Activated CD4-positive, alpha-beta T cell treated with anti-CD3 and anti-CD28 coated beads, Interleukin-2, amount 50 U/mL, for 48 hours (primary cell): ENCODE measurements at places on chromosomes 13 and 19.

DNA sequence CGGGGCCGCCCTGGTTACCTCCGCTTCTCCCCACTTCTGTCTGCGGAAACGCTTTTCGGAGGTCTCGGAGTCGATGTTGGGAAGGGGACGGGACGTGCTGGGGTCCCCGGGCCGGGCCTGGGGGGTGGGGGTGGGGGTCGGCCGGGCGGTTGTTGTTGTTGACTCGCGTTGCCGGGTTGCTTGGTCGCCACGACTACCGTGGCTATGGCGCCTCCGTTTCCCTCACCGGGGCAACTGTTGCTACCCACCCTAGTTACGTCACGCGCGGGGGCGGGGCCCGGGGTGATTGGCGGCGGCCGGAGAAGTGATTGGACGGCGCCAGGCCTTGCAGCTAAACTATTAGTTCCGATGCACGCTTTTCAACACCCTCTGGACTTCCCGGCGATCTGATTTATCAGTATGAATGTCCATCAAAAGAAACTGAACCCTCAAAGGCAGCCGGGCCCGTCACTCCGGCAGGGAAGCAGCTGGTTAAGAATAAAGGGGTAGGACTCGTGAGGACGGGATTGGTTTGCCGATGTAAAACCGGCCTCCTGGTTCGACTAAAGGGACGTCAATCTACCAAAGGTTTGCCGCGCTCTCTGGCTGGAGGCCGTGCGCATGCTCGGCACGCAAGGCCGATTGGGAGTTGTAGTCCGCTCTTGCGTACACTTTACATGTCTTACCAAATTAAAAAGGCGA, at the start of gene RFX1:
Gene RFX1 (minus strand): TSS at position 236 of the 681 bp plus-strand sequence. CDS start 12,477 bp downstream, outside the sequence.
- DNase-seq = peak; percentile 100

GRCh38 chr13:107811233-107812013, 403.9 kb downstream of the LIG4 start:
- no peak for DNase-seq

DNA sequence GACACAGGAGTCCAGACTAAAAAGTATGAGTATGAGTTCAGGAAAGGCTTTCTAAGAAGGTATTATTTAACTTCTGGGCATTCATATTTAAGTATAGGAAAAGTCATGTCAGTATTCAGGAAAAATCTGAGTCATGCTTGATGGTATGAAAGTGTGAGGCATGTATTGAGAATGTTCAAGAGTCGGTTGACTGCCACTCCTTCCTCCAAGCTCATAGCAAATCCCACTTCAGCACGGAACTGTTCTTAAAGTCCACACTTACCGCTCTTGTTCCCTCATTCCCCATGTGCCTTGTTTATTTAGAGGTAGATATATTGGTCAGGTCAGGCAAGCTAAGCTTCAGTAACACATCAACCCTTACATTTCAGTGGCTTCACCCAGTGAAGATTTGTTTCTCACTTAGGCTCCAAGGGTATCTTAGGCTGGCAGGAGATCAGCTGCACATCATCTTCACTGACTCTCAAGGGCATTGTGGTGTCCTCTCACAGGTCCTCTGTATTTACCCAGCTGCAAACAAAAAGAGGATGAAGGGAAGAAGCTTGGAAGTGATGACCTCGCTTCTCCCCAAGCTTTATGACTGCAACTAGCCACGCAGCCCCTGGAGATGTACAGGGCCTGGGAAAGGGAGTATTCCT, 1189.2 kb downstream of the EFNB2 start:
- no peak for DNase-seq

- DNase-seq = no peak
Observed at GRCh38 chr13:35876601-35877000, 254.6 kb downstream of the DCLK1 start.

GRCh38 chr19:57282011-57282643, 1.8 kb downstream of the ZNF460 start:
- DNase-seq = peak; percentile 47

GRCh38 chr19:5683177-5683886, 2.5 kb downstream of the HSD11B1L start:
- no peak for DNase-seq

- DNase-seq = no peak
Observed at GRCh38 chr13:99577934-99578917, 77.0 kb downstream of the TM9SF2 start.

GRCh38 chr13:99260216-99260615, 2.0 kb upstream of the GPR18 start:
- DNase-seq = no peak

DNA sequence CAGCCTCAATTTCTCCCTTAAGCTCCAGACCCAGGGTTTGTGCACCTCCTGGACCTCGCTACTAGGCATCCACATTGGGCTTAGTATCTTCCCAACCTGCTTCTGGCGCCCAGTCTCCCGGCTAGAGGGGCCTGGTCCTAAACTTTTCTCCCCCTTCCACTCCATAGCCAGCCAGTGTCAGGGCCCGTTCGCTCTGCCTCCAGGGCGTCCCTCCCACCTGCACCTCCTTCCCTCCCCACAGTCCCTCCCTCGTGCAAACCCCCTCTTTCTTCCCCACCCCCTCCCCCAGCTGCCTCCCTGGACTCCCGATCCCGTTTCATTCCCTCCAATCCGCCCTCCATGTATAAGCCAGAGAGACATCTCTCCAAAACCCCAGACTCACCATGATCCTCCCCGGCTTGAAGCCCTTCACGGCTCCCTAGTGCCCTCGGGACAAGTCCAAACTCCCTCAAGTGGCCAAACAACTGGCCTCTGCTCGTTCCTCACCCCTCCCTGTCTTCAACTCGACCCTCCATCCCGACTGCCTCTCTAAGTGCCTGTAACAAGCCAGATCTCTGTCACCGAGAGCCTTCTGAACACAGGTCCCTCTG, 997 bp upstream of the SAMD4B start:
- DNase-seq = no peak

- DNase-seq = no peak
Observed at GRCh38 chr19:48543121-48543710, 8.8 kb upstream of the SULT2B1 start.

GRCh38 chr13:26007261-26008125, 44.3 kb downstream of the SHISA2 start:
- DNase-seq = no peak

GRCh38 chr19:5563935-5564612, 3.7 kb downstream of the TINCR start:
- DNase-seq = no peak

- DNase-seq = no peak
Observed at GRCh38 chr13:40983259-40983658, 35.9 kb downstream of the ELF1 start.

- no peak for DNase-seq
Observed at GRCh38 chr13:50715402-50716146, 127.9 kb downstream of the DLEU7 start.

- no peak for DNase-seq
Observed at GRCh38 chr19:2548966-2549365, 73.0 kb downstream of the GADD45B start.

GRCh38 chr19:15874821-15875474, 22.9 kb downstream of the CYP4F2 start:
- DNase-seq = no peak

DNA sequence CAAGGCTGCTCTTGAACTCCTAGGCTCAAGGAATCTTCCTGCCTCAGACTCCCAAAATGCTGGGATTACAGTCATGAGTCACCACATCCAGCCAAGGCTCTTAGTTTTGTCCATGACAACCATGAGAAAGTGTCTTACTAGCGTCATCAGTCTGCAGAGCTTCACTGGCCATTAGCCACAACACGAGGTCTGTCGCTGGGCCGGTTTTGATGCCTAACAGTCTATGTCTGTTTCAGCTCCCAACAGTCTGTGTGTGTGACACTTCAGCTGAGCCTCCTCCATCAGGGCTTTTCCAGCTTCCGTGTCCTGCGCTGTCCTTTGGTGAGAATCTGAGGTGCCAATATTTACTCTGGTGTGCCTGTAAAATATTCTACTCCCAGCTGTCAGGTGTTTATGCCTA, 47.6 kb downstream of the CEP89 start:
- DNase-seq = no peak
